Panc1 (cell line): ENCODE measurements at places on chromosomes 4 and X. TPM values are rescaled to one million over a fixed set of nuclear protein-coding genes. Genes with fewer than 3 reads are reported as not detected.

GRCh38 chr4:104677116-104677515 lies 182.4 kb upstream of the CXXC4 start:
- DNase-seq = no peak
- H3K4me1 ChIP-seq = no peaks in the 10 kb centered on the region
- no peak overlapping the region for H3K4me3 ChIP-seq
- H3K27ac ChIP-seq = no peak overlapping the region
- no peaks in the 10 kb centered on the region for H3K36me3 ChIP-seq

- peaks cover 3% of the 10 kb centered on the region; the same call in 1 of the 2 replicates for H3K4me1 ChIP-seq
- no peaks in the 10 kb centered on the region for H3K27me3 ChIP-seq
- no peak for DNase-seq
Measured at GRCh38 chr4:53349091-53349491, 16.8 kb downstream of the SCFD2 start.

GRCh38 chr4:2248821-2249261 lies 6.9 kb upstream of the HAUS3 start:
- peaks cover 6% of the 10 kb centered on the region for H3K4me1 ChIP-seq
- DNase-seq = no peak
- H3K36me3 ChIP-seq = no peaks in the 10 kb centered on the region
- H3K27me3 ChIP-seq = no peaks in the 10 kb centered on the region

DNA sequence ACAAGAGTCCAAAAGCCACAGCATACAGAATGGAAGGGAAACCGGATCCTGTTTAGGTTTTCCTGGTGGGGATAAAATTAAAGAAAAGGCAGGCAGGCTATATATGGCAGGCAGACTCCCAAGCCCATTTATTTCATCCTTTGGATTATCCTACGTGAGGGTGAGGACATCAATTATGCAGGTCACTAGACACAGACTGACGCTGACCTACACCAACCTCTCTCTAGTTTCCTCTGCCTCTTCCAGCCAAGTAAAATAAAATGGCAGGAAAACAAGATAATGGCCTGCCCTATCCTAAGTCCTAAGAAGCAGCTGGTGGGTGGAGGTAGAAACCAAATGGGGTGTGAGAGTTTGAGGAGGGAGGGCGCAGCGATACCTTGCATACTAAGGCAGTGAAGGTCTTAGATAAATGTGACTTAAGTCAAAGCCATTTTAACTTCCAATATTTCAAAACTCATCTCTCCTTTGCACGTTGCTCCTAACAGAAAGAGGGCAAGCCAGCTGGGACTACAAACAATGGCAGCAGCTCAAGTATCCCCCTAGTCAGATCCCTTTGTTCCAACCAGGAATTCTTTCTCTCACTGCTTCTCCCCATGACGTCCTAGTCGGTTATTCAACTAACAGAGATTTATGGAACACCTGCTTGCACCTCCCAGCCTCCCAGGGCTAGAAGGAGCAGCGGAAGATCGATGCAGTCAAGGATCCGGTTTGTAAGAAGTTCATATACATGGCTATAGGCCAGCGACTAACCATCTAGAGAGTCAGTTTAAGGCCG lies 72.8 kb downstream of the IRF2 start:
- no peak for DNase-seq
- no peaks in the 10 kb centered on the region for H3K4me1 ChIP-seq
- H3K27me3 ChIP-seq = no peaks in the 10 kb centered on the region
- no peak overlapping the region for H3K4me3 ChIP-seq
- no peaks in the 10 kb centered on the region; the same call in 1 of the 2 replicates for H3K36me3 ChIP-seq
- H3K27ac ChIP-seq = no peak overlapping the region

DNA sequence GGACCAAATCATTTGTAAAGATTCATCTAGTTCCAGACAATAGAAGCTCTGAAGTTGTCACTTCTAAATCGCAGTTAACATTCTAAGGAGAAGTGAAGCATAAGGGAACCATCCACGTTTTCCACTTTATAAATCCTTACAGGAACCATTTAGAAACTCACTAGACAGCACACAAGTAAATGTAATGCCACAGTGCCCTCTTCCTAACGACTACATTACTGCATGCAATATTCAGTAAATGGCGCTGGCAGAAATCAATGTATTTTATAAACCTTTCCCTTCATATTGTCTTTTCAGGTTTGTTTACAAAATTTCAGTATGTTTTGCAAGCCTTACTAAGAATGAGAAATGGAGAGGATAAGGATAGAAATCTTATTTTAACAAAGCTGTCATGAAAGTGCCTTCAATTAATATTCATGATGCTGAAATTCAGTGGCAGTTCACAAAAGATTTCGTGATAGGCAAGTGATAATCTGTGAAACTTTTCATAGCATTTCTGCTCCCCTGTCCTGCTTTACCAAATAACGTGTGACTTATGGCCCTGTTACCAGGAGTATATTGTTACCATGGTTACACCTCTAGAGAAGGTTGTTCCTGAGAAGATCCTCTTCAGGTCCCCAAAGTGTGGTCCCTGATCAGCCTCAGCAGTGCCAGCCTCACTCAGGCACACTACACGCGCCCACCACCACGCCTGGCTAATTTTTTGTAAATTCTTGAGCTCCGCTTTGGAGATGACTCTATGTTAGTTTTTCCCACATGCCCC lies 54.2 kb downstream of the TMA16 start:
- no peak overlapping the region for H3K27ac ChIP-seq
- 0 out of 2 replicates have a peak, but pooled peaks cover 3% of the 10 kb centered on the region for H3K4me1 ChIP-seq
- H3K36me3 ChIP-seq = no peaks in the 10 kb centered on the region
- DNase-seq = no peak

- no peak overlapping the region for H3K27ac ChIP-seq
- DNase-seq = peak; percentile 72
- H3K4me1 ChIP-seq = no peaks in the 10 kb centered on the region
- H3K36me3 ChIP-seq = no peaks in the 10 kb centered on the region
- no peak overlapping the region for H3K4me3 ChIP-seq
- no peaks in the 10 kb centered on the region for H3K27me3 ChIP-seq
Measured at GRCh38 chr4:40840985-40841571, 91.3 kb downstream of the NSUN7 start.

GRCh38 chr4:8610858-8611616 lies 18.5 kb downstream of the CPZ start:
- no peak overlapping the region for H3K27ac ChIP-seq
- no peaks in the 10 kb centered on the region for H3K4me1 ChIP-seq

- no peaks in the 10 kb centered on the region for H3K4me1 ChIP-seq
- H3K27ac ChIP-seq = no peak overlapping the region
- DNase-seq = no peak
- H3K4me3 ChIP-seq = no peak overlapping the region
- H3K27me3 ChIP-seq = no peaks in the 10 kb centered on the region
Measured at GRCh38 chr4:173448103-173448502, 49.2 kb upstream of the SCRG1 start.

- H3K4me1 ChIP-seq = no peaks in the 10 kb centered on the region
- H3K4me3 ChIP-seq = no peak overlapping the region
- no peak for DNase-seq
- no peaks in the 10 kb centered on the region for H3K36me3 ChIP-seq
Measured at GRCh38 chr4:15498356-15498755, 28.7 kb downstream of the CC2D2A start.

GRCh38 chr4:121688261-121688660 lies 8.5 kb downstream of the ANXA5 start:
- H3K27ac ChIP-seq = no peak overlapping the region
- H3K4me3 ChIP-seq = no peak overlapping the region
- no peaks in the 10 kb centered on the region for H3K27me3 ChIP-seq
- peaks cover 32% of the 10 kb centered on the region for H3K4me1 ChIP-seq
- no peak for DNase-seq

DNA sequence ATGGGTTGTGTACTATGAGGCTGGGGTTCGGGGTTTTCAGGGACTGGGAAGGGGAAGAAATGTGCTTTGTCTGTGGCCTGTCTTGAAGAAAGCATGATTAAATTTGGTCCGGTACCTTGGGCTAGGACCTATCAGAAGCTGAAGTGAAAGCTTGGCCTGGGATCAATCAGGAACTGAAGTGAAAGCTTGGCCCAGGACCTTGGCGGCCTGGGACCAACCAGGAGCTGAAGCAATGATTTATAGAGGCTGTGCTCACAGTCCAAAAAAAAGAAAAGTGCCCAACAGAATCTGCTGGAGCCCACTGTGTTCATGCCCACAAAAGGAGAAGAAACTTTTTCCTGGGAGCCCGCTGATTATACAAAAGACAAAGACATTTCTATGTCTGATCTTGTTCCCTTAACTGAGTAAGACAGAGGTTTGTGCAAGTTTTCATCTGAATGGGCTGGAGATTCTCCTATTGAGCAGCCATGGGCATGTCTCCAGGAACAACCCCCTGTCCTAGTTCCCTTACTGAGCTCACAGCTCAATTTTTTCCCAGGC lies 1427.9 kb downstream of the FAM133A start:
- no peaks in the 10 kb centered on the region for H3K27me3 ChIP-seq
- DNase-seq = no peak
- no peaks in the 10 kb centered on the region for H3K36me3 ChIP-seq
- no peaks in the 10 kb centered on the region for H3K4me1 ChIP-seq
- H3K27ac ChIP-seq = no peak overlapping the region
- no peak overlapping the region for H3K4me3 ChIP-seq

DNA sequence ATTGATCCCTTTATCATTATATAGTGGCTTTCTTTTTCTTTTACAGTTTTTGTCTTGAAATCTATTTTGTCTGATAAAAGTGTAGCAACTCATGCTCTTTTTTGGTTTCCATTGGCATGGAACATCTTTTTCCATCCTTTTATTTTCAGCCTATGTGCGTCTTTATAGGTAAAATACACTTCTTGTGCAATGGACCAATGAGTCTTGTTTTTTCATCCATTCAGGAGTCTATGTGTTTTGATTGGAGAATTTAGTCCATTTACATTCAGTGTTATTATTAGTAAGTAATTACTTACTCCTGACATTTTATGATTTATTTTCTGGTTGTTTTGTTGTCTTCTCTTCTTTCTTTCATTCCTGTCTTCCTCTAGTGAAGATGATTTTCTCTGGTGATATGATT lies 66.4 kb upstream of the IL2 start:
- no peaks in the 10 kb centered on the region for H3K4me1 ChIP-seq
- no peaks in the 10 kb centered on the region for H3K36me3 ChIP-seq
- no peak overlapping the region for H3K27ac ChIP-seq
- no peak overlapping the region for H3K4me3 ChIP-seq
- no peaks in the 10 kb centered on the region for H3K27me3 ChIP-seq

GRCh38 chrX:100829730-100830129 lies 9.5 kb downstream of the CSTF2 start:
- DNase-seq = no peak
- H3K27me3 ChIP-seq = no peaks in the 10 kb centered on the region
- peaks cover 35% of the 10 kb centered on the region for H3K36me3 ChIP-seq
- no peak overlapping the region for H3K27ac ChIP-seq
- no peak overlapping the region for H3K4me3 ChIP-seq

DNA sequence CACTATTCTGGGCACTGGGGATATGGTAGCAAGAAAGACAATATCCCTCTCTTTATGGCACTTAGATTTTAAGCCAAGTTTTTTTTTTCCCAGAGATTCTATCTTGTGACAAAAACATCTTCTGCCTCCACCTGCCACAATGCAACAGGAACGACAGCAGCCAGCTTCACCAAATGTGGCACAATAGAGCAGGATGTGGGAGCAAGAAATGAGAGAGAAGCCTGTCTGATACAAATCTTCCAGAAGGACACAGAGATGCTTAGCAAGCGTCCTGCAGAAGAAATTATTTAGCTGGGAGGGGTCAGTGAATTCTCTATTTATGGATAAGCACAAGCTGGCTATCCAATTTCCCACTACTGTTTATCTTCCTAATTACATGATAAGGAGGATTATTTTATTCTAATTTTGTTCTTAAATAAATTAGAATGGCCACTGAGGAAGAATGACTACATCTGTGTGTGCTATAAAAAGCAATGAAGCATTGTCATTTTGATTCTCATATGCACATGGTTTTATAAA lies 27.1 kb upstream of the ZNF330 start:
- H3K4me3 ChIP-seq = no peak overlapping the region
- DNase-seq = no peak
- no peaks in the 10 kb centered on the region for H3K4me1 ChIP-seq

- DNase-seq = no peak
- H3K4me1 ChIP-seq = no peaks in the 10 kb centered on the region
- no peak overlapping the region for H3K27ac ChIP-seq
- H3K27me3 ChIP-seq = no peaks in the 10 kb centered on the region
- H3K36me3 ChIP-seq = no peaks in the 10 kb centered on the region
Measured at GRCh38 chr4:109592367-109592766, 32.3 kb downstream of the MCUB start.

GRCh38 chr4:59222221-59222620 lies 1977.9 kb upstream of the ADGRL3 start:
- H3K4me3 ChIP-seq = no peak overlapping the region
- H3K4me1 ChIP-seq = no peaks in the 10 kb centered on the region

- H3K27me3 ChIP-seq = no peaks in the 10 kb centered on the region
- no peaks in the 10 kb centered on the region for H3K36me3 ChIP-seq
- no peak overlapping the region for H3K27ac ChIP-seq
- no peaks in the 10 kb centered on the region for H3K4me1 ChIP-seq
- H3K4me3 ChIP-seq = no peak overlapping the region
Measured at GRCh38 chrX:40205471-40205870, 107.7 kb upstream of the BCOR start.

DNA sequence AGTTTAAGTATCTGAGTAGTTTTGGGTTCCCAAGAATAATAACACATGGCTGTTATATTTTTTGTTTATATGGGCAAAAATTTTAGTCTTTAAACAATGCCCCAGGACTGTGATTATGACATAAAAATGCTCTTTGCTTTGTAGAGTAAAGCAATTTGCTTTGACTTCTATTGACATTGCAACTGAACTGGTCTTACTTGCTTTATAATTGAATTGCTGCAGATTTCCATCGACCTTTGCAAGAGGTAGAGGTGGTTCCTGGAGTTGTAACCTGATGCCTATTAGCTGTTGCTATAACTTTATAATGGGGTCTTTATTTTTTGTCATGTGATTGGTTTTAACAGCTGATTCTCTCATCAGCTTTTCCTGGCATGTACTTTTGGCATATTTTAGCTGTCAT lies 302.9 kb downstream of the ARHGAP10 start:
- no peak overlapping the region for H3K4me3 ChIP-seq
- H3K27me3 ChIP-seq = no peaks in the 10 kb centered on the region
- no peak overlapping the region for H3K27ac ChIP-seq
- DNase-seq = no peak
- H3K4me1 ChIP-seq = no peaks in the 10 kb centered on the region

DNA sequence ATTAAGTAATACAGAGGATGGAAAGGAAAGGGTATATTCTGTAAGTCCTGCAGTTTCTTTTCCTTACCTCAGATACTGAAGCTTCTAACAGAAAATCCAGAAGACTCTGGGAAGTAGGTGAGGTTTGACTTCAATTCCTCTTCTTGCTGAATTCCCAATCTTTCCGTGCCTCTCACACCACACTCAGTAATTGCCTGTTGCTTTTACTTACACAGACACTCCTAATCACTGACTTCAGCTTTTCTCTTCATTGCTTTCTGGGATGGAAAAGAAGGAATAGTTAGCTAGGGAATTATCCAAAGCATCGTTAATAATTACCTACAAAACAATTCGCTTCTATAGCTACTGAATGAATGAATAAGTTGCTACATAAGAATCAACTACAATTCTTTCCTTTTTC lies 163.6 kb downstream of the FBXO8 start:
- H3K27me3 ChIP-seq = peaks cover 2% of the 10 kb centered on the region; the same call in 1 of the 2 replicates
- H3K36me3 ChIP-seq = no peaks in the 10 kb centered on the region
- H3K4me1 ChIP-seq = no peaks in the 10 kb centered on the region
- H3K4me3 ChIP-seq = no peak overlapping the region
- H3K27ac ChIP-seq = no peak overlapping the region

The TLR3 gene
- 0.41 TPM for total RNA-seq

The CAMK2D gene
- 29.5 TPM for total RNA-seq

The PTCHD1 gene
- 1.4 TPM for total RNA-seq

The AIFM1 gene
- 96.6 TPM for total RNA-seq

The MAGEB18 gene
- total RNA-seq = not detected

The FAM241A gene
- 0.90 TPM for total RNA-seq

The PAGE1 gene
- total RNA-seq = not detected

The TMEM144 gene
- total RNA-seq = 6.0 TPM

The UGT8 gene
- 2.1 TPM for total RNA-seq

The LPAR4 gene
- not detected for total RNA-seq

The SHROOM4 gene
- 0.13 TPM for total RNA-seq

The CMC4 gene
- total RNA-seq = 13.0 TPM

The MAOA gene
- total RNA-seq = 0.23 TPM
